ENCODE measurements at places on chromosomes 2 and 18. TPM values are rescaled to one million over a fixed set of nuclear protein-coding genes. Genes with fewer than 3 reads are reported as not detected.

The TUBA3E gene
- polyA plus RNA-seq, result not detected

The SKOR2 gene
- polyA plus RNA-seq, result not detected

The NT5C1B gene
- 0.43 TPM for polyA plus RNA-seq

The SCN7A gene
- polyA plus RNA-seq, result 55.1 TPM

The DNAJC10 gene
- 73.3 TPM for polyA plus RNA-seq

The EFHD1 gene
- 25.5 TPM for polyA plus RNA-seq

The MGAT4A gene
- polyA plus RNA-seq, result 6.8 TPM

The PDCD1 gene
- 0.12 TPM for polyA plus RNA-seq

The GALNT5 gene
- polyA plus RNA-seq, result 2.2 TPM

The RAMP1 gene
- 37.7 TPM for polyA plus RNA-seq

The CNRIP1 gene
- 25.3 TPM for polyA plus RNA-seq

The AFF3 gene
- 5.3 TPM for polyA plus RNA-seq

The NT5DC4 gene
- not detected for polyA plus RNA-seq

The DSG4 gene
- not detected for polyA plus RNA-seq

The FSIP2 gene
- polyA plus RNA-seq, result 1.1 TPM
